ENCODE measurements at places on chromosomes 2 and 18.

DNA sequence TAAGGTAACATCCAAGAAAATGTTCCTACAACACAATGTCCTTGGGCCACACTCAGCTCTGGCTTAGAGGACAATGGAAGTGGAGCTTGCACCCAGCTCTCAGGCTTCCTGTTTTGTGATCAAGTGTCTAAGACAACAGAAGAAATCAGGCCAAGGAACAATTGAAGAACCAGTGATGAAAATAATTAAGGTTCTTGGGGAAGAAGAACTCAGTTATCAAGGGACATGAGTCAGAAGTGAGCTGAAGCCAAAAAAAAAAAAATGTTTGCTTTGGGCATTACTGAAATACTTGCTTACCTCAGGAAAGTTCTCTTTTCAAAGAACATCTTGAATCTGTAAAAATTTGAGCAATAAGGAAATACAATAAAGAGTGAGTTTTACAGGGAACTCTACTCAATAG is 299.0 kb downstream of the FBXO15 start:
- peak; percentile 88 for DNase-seq

DNA sequence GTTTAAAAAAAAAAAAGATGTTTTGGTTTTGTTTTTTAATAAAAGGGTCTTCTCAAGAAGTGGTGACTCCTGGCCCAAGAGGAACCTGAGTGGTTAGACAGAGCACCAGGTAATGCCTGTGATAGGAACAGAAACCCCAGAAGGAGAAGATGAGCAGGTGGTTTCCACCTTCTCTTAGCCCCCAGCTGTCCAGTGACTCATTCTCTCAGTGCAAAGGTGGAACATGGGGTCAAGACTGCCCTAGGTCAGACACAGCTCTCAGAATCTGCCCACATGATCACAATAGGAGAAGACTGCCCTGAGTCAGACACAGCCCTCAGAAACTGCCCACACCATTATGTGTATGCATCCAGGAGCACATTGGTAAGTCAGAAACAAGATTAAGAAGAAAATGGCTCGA is 61.8 kb downstream of the TBC1D8 start:
- DNase-seq, result no peak

DNA sequence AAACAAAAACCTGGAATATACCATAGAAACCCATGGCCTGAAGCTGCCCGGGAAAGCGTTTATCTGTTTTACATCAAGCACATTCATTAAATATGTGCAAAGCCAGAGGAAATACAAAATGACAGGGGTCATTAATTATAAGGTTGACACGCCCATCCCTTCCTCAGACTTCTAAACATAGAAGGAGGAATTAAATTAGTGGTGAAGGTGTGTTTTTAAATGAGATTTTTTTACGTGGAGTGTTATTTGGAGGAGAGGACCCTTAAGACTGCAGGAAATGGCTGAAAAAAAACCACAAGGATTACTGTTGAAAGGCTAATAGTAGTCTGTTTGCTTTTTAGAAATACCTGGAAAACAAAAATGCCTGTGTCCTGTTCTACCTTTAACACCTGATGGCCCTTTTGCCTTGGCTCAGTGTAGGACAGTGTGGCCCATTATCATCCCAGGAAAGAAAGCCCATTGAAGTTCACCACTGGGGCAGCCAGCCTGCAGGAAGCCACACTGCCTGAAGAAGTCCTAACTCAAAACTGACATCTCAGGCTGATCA is 123.2 kb downstream of the EPHA4 start:
- DNase-seq, result no peak

DNA sequence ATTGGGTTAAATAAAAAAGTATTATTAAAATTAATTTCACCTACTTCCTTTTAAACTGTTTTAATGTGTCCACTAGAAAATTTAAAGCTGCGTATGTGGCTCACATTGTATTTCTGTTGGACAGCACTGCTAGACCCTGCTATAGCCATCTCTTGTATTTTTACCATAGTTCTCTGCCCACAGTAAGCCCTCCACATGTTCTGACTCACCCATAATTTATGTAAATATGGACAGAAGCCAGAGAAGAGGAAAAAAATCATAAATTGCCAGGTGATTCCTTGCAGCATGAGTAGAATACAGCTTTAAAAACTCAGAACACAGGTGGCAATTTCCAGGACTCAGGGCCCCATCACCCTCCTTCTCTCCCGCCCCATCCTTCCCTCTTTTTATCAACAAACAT is 142.4 kb upstream of the MEX3C start:
- peak; percentile 7 for DNase-seq

GRCh38 chr2:26136451-26136850 is 36.4 kb upstream of the GAREM2 start:
- DNase-seq, result no peak

GRCh38 chr2:219961947-219962498 is 334.6 kb downstream of the SLC4A3 start:
- no peak for DNase-seq

- no peak for DNase-seq
Measured at GRCh38 chr2:145194673-145195072, 674.8 kb upstream of the ZEB2 start.

- DNase-seq, result peak; percentile 30
Measured at GRCh38 chr2:108215794-108216211, 24.0 kb upstream of the SULT1C3 start.

- DNase-seq, result no peak
Measured at GRCh38 chr2:18284331-18284730, 276.1 kb downstream of the RDH14 start.

GRCh38 chr2:230505162-230505561 is 89.2 kb downstream of the SP100 start:
- DNase-seq, result no peak

- DNase-seq, result peak; percentile 64
Measured at GRCh38 chr18:456361-457139, 44.0 kb downstream of the COLEC12 start.

GRCh38 chr2:219562049-219563020 is 9.0 kb downstream of the OBSL1 start:
- DNase-seq, result no peak

- DNase-seq, result no peak
Measured at GRCh38 chr18:10726198-10727068, 200.6 kb downstream of the NAPG start.

- no peak for DNase-seq
Measured at GRCh38 chr2:239326831-239327535, 73.8 kb downstream of the HDAC4 start.

- no peak for DNase-seq
Measured at GRCh38 chr2:98293030-98293429, 53.2 kb upstream of the CNGA3 start.

DNA sequence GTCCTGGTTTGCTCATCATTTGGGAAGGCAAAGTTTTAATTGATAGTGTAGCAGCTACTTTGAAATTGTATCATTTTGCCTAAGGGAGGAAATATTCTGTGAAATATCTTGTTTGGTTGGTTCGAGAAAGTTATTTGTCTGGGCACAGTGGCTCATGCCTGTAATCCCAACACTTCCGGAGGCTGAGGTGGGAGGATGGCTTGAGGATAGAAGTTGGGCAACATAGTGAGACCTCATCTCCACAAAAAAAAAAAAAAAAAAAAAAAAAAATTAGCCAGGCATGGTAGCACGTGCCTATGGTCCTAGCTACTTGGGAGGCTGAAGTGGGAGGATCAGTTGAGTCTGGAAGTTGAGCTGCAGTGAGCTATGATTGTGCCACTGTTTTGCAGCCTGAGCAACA is 3.1 kb upstream of the ADGRF3 start:
- no peak for DNase-seq

GRCh38 chr18:67001052-67001451 is 397.2 kb upstream of the CDH19 start:
- DNase-seq, result peak; percentile 25

- no peak for DNase-seq
Measured at GRCh38 chr2:101149241-101150192, 1.7 kb downstream of the TBC1D8 start.

GRCh38 chr2:45734952-45735351 is 83.5 kb downstream of the PRKCE start:
- DNase-seq, result no peak

- DNase-seq, result peak; percentile 98
Measured at GRCh38 chr18:77101410-77102258, 30.9 kb downstream of the MBP start.

DNA sequence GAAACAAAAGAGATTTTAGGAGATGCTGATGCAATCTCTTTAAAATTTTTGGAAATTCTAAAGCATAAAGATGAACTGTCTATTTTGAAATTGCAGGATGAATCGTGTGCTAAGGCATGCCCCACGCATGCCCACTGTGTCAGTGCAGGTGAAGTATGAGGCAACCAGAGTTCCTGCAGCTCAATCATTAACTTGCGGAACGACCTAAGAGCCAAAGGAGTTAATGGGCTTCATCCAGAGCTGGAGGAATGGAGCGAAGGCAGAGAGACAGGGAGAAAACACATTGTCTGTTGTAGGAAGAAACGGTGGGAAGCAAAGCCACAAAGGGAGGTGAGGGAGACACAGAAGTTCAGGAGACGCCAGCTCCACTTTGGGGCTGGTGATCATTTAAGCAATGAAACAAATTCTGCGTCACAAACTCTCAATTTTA is 265.2 kb downstream of the CCDC85A start:
- no peak for DNase-seq

- DNase-seq, result peak; percentile 79
Measured at GRCh38 chr2:201130524-201131186, 14.7 kb downstream of the CFLAR start.

GRCh38 chr2:217727801-217728200 is 275.0 kb downstream of the TNS1 start:
- DNase-seq, result no peak

DNA sequence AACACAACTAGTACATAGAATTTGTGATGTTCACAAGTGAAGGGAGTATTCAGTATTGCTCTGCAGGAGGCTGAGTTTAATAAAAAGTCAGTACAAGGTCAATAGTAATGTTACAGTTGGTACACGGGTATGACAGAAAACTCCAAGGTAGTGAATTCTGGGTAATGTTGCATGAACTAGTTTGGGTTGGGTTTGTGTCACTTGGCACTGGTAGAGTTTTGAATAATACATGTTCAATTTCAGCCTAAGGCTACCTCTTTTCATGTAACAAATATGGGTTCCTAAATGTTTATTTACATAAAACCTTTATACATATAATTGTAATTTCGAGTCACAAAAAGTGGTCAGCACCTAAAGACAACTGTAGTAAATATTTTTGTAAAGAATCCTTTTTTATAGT is 19.4 kb downstream of the CTIF start:
- DNase-seq, result no peak

- no peak for DNase-seq
Measured at GRCh38 chr2:118988706-118989105, 46.7 kb downstream of the MARCO start.

- DNase-seq, result peak; percentile 66
Measured at GRCh38 chr2:37721201-37721560, 49.7 kb upstream of the CDC42EP3 start.

- no peak for DNase-seq
Measured at GRCh38 chr2:10987861-10988260, 76.1 kb downstream of the KCNF1 start.

GRCh38 chr18:74196220-74197119 is 48.1 kb downstream of the TIMM21 start:
- peak; percentile 53 for DNase-seq

GRCh38 chr2:81445176-81445575 is 1140.6 kb upstream of the LRRTM1 start:
- DNase-seq, result no peak

DNA sequence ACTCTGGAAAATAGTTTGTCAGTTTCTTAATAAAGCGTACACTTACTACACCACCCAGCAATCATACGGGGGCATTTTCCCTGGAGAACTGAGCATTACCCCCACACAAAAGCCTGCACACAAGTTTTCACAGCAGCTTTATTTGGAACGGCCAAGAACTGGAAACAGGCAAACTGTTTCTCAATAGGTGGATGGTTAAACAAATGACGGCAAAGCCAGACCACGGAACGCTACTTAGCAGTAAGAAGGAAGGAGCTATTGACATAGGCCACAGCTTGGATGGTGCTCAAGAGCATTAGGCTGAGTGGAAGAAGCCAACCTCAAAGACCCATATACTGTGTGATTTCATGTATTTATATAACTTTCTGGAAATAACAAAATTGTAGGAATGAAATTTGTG is 9.0 kb downstream of the MALL start:
- peak; percentile 52 for DNase-seq

- no peak for DNase-seq
Measured at GRCh38 chr2:43408407-43409160, 182.2 kb upstream of the ZFP36L2 start.
